ENCODE measurements at places on chromosomes 5 and 9.

- no peak for DNase-seq
Observed at GRCh38 chr5:96922499-96923244, 13.2 kb upstream of the LNPEP start.

DNA sequence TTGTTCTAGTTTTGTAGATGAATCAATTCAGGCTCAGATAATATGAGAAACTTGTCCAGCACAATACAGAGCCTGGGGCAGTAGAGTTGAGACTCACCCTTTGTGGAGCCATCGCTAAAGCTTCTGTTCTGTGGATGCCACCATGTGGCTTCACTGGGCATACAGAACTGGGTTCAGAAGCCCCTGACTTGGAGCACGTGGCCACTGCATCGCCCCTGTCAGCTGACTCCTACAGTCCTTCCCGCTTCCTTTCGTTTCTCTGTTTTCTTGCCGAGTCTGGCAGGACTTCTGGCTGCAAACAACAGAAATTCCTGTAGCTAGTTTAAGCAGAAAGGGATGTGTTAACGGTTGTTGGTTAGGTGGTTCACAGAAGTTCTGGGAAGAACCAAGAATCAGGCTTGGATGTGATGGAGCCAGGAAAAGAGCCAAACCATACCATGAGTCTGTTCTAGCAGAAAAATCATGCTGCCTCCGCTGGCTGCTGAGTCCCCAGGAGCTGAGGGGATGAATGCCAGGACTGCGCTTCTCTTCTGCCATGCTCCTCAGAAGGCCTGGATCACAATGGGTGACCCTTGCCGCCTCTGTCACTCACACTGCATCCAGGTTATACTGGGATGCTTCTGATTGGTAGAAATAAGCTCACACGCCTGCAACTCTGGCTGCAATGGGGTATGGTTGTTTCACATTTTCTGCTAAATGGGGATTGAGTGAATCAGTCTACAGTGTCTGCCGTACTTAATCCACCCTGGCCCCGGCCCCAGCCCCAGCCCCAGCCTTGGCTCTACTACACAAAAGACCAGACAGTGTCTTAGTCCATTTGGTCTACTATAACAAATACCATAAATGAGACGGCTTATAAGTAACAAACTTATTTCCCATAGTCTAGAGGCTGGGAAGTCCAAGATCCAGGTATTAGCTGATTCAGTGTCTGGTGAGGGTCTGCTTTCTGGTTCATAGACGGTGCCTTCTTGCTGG lies 262.5 kb downstream of the GOLPH3 start:
- no peak for DNase-seq

DNA sequence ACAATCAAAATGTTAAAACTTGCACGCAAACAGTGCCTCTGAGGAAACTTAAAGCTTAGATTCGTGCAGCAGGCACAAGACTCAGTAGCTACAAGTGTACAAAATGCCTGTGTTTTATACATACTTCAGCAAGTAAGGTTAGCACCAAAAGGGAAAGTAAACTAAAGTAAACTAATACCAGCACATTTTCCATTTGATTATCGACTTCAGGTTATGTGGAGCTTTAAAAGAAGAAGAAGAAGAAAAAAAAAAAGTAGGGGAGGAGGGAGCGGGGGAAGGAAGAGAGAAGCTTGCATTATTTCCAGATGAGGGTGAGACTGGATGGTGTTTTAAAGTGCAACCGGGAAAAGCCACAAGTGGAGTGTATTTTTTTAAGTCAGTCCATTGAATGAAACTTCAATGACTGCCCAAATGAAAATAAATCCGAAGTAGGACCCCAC lies 596 bp upstream of the ADAMTS6 start:
- no peak for DNase-seq

GRCh38 chr5:153903321-153903720 lies 135.4 kb downstream of the FAM114A2 start:
- no peak for DNase-seq

- no peak for DNase-seq
Observed at GRCh38 chr5:55994495-55994997, at the start of gene IL6ST. IL6ST (minus strand) TSS chr5:55994963; CDS start chr5:55976278, 18,685 bp downstream.

GRCh38 chr5:173864126-173865050 lies 23.8 kb upstream of the CPEB4 start:
- DNase-seq, result peak; percentile 36

- DNase-seq, result no peak
Observed at GRCh38 chr9:17425384-17425783, 153.5 kb upstream of the SH3GL2 start.

DNA sequence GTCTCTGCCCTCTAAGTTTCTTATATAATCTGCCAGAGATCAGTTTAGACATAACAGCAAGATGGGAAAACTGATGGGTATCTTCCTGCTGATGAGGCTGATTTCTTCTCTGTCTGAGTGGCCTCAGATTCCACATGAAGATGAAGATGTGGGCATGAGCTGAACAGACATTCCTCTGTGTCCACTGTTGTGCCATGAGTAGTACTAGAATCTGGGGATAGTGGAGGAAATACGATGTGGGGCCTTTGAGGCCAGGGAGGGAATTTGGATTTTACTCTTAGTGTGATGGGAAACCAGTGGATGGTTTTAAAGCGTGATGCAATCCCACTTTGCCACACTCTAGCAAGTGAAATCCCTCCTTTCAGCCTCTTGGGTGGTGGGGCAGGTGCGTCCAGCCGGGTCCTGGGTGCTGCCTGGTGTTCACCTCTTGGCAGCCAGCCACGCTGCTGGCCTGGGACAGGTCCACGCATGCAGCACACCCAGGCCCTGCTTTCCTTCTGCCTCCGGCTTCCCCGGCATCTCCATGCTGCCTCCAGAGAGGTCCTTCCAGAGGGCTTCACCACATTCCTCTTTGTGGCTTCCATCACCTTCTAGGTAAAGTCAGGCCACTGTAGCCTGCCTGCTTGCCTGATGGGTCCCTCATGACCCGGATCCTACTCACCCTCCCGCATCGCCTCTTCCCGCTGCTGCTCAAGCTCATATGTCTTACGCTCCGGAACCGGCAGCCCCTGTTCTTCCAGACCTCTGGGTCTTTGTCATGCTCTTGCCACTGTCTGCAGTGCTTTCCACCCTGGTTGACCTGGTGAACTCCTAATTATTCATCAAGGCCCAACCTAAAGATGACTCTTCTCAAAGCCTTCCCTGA lies 28.1 kb upstream of the SH3PXD2B start:
- no peak for DNase-seq

GRCh38 chr5:95960667-95961616 lies 709 bp downstream of the ELL2 start:
- peak; percentile 84 for DNase-seq

- no peak for DNase-seq
Observed at GRCh38 chr5:155905364-155905763, 421.6 kb upstream of the SGCD start.

- peak; percentile 67 for DNase-seq
Observed at GRCh38 chr5:6732634-6733410, 19.6 kb downstream of the TENT4A start.

- no peak for DNase-seq
Observed at GRCh38 chr5:171614511-171614910, 171.1 kb upstream of the SMIM23 start.

- no peak for DNase-seq
Observed at GRCh38 chr9:31776471-31776870, 608.0 kb upstream of the ACO1 start.

DNA sequence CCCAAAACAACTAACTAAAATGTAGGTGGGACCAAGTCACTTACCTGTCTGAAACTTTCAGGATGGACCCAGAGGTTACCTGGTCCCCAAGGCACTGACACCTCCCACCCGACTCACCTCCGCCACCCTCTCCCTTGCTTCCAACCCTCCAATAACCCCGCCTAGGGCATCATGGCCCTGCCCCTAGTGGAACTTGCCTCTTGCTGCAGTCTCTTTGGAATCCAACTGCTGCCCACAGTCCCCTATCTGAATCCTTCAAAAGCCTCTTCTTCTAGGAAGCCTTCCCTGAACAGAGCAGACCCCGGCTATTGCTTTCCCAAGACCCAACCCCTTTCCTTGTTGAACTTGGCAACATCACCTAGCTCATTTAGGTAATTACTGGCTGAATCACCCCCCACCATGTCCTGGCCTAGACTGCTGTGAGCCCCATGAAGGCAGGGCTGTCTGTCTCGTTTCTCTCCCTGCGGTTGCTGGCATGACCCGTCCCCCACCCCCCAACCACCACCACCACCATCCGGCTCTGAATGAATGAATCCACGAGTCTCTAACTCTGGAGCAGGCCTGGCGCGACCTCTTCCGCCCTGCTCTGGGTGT lies 9.4 kb downstream of the CRB2 start:
- DNase-seq, result no peak

- no peak for DNase-seq
Observed at GRCh38 chr5:88952996-88953643, 70.1 kb upstream of the MEF2C start.

Data from left cardiac atrium (tissue), 4 donors.